Activated naive CD4-positive, alpha-beta T cell treated with anti-CD3 and anti-CD28 coated beads for 36 hours (primary cell): ENCODE measurements at places on chromosomes 16 and 17. TPM values are rescaled to one million over a fixed set of nuclear protein-coding genes. Genes with fewer than 3 reads are reported as not detected.

- no peak for DNase-seq
Observed at GRCh38 chr16:83577078-83577745, 230.6 kb upstream of the HSBP1 start.

GRCh38 chr16:80948886-80949493 is 57.7 kb downstream of the CMC2 start:
- DNase-seq: peak; percentile 62

GRCh38 chr17:31680126-31680525 is 178.9 kb downstream of the COPRS start:
- DNase-seq: peak; percentile 92

- DNase-seq: no peak
Observed at GRCh38 chr16:5580296-5580695, 482.7 kb upstream of the EEF2KMT start.

- no peak for DNase-seq
Observed at GRCh38 chr16:1426734-1427471, 4.0 kb upstream of the PERCC1 start.

GRCh38 chr16:50011707-50012106 is 13.3 kb upstream of the CNEP1R1 start:
- no peak for DNase-seq

DNA sequence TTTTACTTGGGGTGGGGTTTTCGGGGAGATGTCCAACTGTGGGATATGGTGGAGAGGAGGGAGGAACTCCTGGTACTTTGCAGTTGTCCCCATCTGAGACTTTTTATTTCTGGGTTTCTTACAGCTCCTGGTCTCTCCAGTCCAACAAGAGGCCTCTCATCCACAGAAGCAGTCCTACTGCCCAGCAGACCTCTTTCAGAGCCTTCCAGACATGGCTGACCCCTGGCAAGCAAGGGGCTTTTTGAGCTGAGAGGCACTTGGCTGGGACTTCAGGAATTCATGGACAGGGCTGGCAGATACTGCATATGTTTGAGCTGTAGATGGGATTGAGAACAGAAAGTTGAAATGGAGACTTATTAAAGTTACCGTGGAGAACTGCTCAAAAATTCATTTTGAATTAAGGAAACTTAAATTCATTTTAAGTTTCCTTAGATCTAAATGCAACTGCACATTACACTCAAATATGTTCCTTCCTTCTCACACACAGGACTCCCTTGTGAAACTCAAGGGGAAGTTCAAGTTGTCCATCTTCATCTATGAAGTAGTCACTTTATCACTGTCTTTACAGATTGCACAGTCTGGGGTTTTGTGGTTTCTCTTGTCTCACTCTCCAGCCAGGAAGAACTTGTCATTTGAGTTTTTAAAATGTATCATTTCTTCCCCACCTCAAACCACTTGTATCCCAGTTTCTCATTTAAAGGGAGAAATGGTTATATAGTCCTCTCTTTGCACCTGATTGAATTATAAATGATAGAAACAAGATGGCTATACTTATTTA is 1.1 kb downstream of the LASP1NB start:
- peak; percentile 39 for DNase-seq

- DNase-seq: no peak
Observed at GRCh38 chr16:59168461-59169114, 434.5 kb upstream of the GOT2 start.

- DNase-seq: no peak
Observed at GRCh38 chr17:61294777-61295176, 104.9 kb upstream of the TBX2 start.

DNA sequence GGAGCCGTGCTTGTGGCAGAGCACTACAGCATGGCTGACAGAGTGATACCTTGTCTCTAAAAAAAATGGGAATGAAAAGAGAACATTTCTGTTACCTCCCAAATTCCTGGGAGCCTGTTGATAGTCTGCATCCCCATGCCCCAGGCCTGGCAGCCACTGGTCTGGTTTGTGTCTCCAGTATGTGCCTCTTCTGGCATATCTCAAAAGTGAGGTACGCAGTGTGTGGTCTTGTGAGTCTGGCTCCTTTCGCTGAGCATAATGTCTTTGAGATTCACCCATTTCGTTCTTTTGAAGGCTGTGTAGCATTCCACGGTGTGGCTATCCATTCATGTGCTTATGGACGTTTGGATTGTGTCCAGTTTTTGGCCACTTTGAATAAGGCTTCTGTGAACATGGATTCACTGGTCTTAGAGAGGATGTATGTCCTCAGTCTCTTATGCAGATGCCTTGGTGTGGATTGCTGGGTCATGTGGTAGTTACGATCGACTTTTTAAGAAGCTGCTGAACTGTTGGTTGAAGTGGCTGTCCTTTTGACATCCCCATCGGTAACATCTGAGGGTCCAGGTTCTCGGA is 39.1 kb downstream of the PRMT7 start:
- no peak for DNase-seq

Gene KRT20
- not detected for total RNA-seq

Gene KRT32
- not detected for total RNA-seq
